ENCODE measurements at places on chromosomes 5 and 9. TPM values are rescaled to one million over a fixed set of nuclear protein-coding genes. Genes with fewer than 3 reads are reported as not detected.

Gene ECSCR
- 359 TPM for total RNA-seq

Gene CCDC180
- 2.2 TPM for total RNA-seq

Gene KIF27
- 4.3 TPM for total RNA-seq

Gene FBLL1
- 0.65 TPM for total RNA-seq

Gene RBM18
- total RNA-seq, result 13.4 TPM

Gene GOLGA1
- 12.1 TPM for total RNA-seq

Gene PCDHGA7
- 4.6 TPM for total RNA-seq

Gene MRNIP
- total RNA-seq, result 12.1 TPM

Gene OTP
- total RNA-seq, result not detected

Gene TEX48
- total RNA-seq, result not detected

Gene SLC6A19
- not detected for total RNA-seq

Measured in vein endothelial cell (primary cell).